Omental fat pad (tissue), 4 donors: ENCODE measurements at places on chromosomes 16 and 17.

DNA sequence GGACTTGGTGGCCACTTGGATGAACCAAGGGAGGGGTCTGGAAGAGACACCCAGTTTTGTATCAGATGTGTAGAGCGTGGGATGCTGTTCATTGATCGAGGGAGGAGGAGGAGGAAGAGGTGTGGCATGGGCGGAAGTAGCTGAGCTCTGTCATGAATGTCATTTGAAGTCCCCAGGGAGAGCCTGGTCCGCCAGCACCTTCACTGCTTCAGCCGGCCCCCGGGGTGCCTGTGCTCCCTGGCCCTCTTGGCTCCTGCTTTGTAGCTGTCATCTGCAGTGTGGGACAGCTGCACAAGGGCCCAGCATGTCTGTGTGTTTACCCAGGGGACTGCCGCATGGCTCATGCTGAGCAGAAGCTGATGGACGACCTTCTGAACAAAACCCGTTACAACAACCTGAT is 75.4 kb upstream of the RBL2 start:
- DNase-seq, result no peak

DNA sequence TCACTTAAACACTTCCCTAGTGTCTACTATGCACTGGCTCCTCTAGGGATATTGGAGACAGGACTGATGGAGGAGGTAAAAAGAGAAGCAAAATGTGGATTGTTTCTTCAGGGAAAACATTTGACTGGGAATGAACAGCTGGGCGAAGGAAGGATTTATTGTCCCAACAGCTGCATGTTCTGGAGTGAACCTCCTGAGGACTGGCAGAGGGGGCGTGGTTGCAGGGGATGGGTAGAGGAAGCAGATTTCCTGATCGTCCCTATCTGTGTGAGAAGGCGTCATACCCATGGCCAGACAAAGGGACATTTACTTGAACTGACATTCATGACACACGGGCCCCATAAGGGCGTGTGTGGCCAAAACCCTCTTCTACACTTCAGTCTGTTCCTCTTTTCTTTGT is 321.5 kb downstream of the MAP2K4 start:
- DNase-seq, result no peak

DNA sequence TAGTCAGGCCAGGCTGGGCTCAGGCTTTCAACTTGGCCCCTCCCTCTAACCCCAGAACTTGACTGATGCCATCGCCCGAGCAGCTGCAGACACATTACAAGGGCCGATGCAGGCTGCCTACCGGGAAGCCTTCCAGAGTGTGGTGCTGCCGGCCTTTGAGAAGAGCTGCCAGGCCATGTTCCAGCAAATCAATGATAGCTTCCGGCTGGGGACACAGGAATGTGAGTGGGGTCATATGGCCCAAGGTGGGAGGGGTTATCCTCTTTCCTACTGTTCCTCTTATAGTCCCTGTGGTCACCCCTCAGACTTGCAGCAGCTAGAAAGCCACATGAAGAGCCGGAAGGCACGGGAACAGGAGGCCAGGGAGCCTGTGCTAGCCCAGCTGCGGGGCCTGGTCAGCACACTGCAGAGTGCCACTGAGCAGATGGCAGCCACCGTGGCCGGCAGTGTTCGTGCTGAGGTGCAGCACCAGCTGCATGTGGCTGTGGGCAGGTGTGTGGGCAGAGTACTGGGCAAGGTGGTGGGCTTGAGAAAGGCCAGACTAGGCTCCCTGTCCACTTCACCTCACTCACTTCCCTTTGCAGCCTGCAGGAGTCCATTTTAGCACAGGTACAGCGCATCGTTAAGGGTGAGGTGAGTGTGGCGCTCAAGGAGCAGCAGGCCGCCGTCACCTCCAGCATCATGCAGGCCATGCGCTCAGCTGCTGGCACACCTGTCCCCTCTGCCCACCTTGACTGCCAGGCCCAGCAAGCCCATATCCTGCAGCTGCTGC is 2.1 kb upstream of the NRN1L start:
- no peak for DNase-seq

- DNase-seq, result no peak
These were observed 396.6 kb upstream of the ASIC2 start for GRCh38 chr17:33689725-33690124.

DNA sequence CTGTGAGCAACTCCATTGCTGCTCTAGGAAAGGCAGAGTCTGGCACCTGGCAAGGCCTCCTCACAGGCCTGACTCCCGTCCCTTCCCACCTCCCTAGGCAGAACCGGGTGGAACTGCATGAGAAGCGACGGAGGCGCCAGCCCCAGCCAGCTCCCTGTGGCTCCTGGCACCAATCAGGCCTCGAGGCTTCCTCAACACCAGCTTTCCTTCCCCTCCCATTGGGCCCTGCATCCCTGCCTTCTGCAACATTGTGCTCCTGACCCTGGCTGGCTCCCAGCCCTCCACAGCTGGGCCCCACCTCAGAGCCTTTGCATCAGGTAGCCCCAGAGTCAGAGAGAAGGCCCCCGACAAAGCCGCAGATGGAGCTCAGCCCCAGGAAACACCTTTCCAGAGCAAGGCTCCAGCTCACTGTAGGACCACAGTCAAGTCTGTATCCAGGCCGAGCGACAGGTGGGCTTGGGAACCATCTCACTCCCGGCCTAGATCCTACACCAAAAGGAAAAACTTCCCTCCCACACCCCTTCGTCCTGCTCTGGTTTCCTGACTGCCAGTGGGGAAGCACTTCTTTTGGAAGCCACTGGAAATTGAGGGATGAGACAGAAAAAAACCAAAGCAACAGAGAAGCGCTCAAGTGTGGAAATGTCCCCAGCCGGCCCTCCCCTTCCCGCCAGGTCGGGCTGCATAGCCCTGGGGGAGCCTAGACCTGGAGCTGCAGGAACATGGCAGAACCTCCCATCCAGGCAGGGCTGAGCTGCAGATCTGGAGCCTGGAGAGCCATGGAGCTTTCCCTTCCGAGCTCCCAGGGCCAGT is 31.0 kb downstream of the LRRC75A start:
- no peak for DNase-seq

- no peak for DNase-seq
These were observed 32.3 kb downstream of the CHD9 start for GRCh38 chr16:53087101-53087500.

- no peak for DNase-seq
These were observed 18.6 kb downstream of the COG7 start for GRCh38 chr16:23434380-23434779.

- no peak for DNase-seq
These were observed 191.4 kb downstream of the CYLD start for GRCh38 chr16:50933262-50933661.

GRCh38 chr16:76265434-76266045 is 11.7 kb upstream of the CNTNAP4 start:
- no peak for DNase-seq

DNA sequence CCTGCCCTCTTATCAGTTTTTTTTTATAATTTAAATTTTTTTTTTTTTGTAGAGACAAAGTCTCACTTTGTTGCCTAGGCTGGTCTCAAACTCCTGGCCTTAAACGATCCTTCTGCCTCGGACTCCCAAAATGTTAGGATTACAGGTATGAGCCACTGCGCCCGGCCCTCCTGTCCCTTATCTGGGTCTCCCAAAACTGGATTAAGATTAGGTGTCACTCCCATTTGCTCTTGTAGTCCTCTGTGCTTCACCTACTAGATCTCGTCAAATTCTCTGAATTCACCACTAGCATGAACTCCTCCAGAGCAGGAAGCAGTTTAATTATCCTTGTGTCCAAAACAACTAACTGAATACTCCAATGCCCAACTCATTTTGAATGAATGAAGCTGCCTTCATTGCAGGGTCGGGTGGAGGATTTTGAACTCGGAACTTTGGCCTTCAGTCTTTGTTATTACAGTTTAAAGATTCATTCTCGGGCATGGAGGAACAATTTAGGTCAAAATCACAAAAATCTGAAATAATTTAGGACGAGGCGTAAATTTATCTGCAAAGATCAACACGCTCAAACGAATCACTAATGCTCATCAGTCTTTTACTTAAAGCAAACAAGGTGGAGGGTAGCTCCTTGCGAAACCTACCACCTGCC is 802 bp upstream of the ATXN2L start:
- DNase-seq, result no peak

GRCh38 chr17:75342996-75343395 is 53.8 kb upstream of the SLC25A19 start:
- no peak for DNase-seq

DNA sequence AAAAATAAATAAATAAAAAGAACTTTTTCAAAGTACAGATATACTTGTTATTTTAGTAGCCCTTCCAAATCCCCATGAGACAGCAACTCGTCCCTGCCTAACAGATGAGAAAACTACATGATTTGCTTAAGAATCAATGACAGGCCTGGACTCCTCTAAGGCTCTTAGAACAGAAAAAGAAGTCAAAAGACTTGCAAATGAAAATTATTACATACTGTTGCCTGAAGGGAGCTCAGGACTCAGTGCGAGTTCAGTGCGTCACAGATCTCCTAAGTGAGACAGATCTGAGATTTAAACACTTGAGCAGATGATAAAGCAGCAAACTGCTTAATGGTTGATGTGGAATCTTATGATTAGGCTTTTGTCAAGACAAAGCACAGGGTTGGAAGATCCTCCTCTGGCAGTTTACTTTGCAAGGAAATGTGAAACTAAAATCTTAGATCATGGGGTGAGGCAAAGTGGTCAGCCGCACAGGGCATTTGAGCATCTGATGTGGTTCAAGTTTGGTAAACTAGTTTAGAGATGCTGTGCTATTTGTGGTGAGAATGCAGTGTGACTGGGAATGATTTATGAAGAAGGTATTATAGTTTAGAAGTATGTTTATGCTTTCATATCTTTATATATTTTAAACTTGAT is 138.1 kb downstream of the TRIM37 start:
- DNase-seq, result no peak

GRCh38 chr16:12456355-12456754 is 347.3 kb downstream of the CPPED1 start:
- DNase-seq, result no peak

- no peak for DNase-seq
These were observed 43.3 kb downstream of the MGAT5B start for GRCh38 chr17:76911299-76912017.

- DNase-seq, result no peak
These were observed 121.1 kb upstream of the XYLT1 start for GRCh38 chr16:17591655-17592405.

DNA sequence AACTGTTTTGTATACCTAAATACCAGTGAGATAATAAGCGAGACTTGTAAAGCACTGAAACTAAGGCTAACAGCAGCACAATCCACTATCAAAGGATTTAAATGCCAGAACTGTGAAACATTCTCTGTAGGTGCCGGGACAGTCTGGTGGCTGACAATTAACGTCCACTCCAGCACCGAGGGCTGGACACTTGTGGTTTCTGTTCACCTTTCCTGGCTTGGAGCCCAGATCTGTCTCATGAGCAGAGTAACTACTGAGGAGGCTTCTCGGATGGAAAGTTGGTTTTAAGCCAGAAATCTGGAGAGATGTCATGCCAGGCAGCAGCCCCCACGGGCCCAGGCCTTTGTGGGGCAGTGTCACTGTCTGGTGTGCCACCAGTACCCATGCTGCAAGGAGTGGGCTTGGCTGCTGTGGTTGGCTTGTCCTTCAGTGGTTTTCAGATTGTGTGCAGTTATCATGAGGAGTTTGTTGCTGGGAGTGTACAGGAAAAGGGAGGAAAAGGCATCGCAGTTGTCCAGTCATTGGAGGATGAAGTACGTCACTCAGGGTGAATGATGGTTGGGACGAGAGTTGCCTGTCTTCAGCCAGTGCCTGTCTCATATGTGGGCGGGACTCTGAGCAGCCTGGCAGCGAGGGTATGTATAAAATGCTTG is 35.5 kb downstream of the UBN1 start:
- DNase-seq, result no peak

DNA sequence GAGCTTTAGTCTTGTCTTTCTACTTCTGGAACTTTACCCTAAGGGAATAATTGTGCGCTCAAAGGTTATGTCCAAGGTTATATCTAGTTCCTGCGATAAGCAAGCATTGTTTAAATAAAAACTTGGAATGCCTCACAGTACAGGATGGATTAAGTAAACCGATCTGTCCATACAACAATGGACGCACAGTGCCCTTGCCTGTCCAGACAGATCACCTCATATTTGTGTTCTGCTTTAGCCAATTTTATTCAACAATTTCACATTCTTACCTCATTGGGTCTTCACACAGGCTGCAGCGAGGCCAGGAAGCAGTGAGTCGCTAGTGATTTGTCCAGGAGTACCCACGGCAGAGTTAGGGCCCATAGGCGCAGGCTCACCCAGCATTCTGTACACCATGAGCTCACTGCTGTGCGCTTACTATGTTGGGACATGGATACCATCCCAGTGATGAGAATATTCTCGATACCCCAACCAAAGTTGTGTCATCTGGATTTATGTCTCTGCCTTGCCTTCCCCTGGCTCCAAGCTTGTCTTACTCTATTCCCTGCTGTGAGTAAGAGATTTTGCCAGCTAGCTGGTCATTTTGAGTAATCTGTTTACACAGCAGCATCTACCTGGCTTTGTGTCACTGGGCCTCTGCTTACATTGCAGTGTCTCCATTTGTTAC is 39.8 kb downstream of the USP43 start:
- DNase-seq, result no peak

- no peak for DNase-seq
These were observed 22.1 kb downstream of the SLC7A6 start for GRCh38 chr16:68286153-68287074.

DNA sequence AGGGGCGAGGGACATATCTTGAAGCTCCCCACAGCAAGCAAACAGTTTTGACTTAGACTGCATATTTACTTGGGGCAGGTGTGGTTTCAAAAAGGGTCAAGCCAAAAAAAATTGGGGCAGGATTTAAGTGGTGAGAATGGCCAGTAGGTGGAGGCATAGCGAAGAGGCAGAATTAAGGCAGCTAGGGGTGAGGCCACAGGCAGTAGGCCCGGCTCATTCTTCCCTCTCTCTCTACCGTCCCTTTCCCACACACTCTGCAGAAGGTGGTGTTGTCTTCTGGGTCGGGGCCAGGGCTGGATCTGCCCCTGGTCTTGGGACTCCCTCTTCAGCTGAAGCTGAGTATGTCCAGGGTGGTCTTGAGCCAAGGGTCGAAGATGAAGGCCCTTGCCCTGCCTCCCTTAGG is 2.6 kb downstream of the SHBG start:
- no peak for DNase-seq

DNA sequence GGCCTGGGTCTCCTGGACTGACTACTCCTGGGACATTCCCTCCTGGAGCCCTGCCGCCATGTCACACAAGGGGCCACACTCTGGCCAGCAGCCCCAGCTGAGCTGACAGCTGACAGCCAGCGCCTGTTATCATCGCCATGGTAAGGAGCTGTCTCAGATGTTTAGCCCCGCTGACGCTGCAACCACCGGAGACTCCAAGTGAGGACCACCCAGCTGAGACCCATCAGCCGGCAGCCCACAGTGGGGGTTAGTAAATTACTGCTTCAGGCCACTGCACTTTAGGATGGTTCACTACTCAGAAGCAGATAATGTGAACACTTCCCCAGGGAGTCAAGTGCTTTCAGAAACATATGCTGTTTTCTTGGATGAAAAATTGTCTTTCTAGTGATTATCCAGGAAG is 14.6 kb upstream of the SPHK1 start:
- no peak for DNase-seq

GRCh38 chr16:88063211-88063773 is 112.1 kb downstream of the BANP start:
- DNase-seq, result no peak

- no peak for DNase-seq
These were observed 16.6 kb downstream of the CHAD start for GRCh38 chr17:50451943-50452629.

GRCh38 chr17:45332989-45333701 is 16.3 kb upstream of the MAP3K14 start:
- DNase-seq, result no peak
